ENCODE measurements at places on chromosomes 4 and X. TPM values are rescaled to one million over a fixed set of nuclear protein-coding genes. Genes with fewer than 3 reads are reported as not detected.
A peak's percentile ranks its signal among the peaks of the same experiment; 100 is the strongest.

Gene SLC38A5
- 14.8 TPM for total RNA-seq

Gene EDNRA
- total RNA-seq, result not detected

Gene TMSB15A
- not detected for total RNA-seq

Gene GLRA2
- total RNA-seq, result not detected

Gene CDKL2
- 0.27 TPM for total RNA-seq

Gene PDE6B
- total RNA-seq, result 15.1 TPM

Gene AMBN
- total RNA-seq, result not detected

Gene NALF2
- total RNA-seq, result not detected

Gene DRP2
- 0.10 TPM for total RNA-seq

DNA sequence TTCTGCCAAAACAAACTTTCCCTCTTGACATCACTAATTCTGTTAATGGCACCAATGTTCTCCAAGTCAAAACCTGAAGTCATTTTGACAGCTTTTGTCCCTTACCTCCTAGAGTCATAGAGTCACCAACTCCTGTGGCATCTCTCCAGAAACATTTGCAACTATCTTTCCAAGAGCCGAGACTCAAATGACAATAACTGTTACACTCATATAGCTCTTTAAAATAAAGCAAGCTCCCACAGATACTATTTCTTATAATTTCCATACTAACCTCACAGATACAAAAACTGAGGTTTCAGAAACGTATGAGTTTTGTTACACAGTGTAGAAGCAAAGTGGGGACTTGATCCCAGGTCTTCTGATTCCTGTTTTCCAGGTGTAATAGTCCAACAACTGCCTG lies 18.3 kb downstream of the GPRIN3 start:
- peaks cover 17% of the 10 kb centered on the region for H3K4me1 ChIP-seq
- H3K4me3 ChIP-seq, result no peak overlapping the region
- H3K27ac ChIP-seq, result no peak overlapping the region
- H3K27me3 ChIP-seq, result no peaks in the 10 kb centered on the region

DNA sequence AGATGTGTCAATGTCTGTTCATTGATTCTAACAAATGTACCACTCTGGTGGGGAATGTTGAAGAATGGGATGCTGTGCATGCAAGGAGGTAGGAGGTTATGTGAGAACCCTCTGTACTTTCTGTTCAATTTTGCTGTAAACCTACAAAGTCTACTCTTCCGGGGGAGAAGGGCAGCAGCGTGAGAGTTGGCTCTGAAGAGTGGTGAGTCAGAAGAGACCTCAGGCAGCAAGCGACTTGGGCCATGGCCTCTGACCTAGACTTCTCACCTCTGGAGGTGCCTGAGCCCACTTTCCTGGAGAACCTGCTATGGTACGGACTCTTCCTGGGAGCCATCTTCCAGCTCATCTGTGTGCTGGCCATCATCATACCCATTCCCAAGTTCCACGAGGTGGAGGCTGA lies 26.7 kb downstream of the MANBA start:
- no peaks in the 10 kb centered on the region for H3K27me3 ChIP-seq
- no peak overlapping the region for H3K4me3 ChIP-seq
- H3K4me1 ChIP-seq, result peaks cover 10% of the 10 kb centered on the region
- DNase-seq, result no peak
- H3K36me3 ChIP-seq, result peaks cover 2% of the 10 kb centered on the region

DNA sequence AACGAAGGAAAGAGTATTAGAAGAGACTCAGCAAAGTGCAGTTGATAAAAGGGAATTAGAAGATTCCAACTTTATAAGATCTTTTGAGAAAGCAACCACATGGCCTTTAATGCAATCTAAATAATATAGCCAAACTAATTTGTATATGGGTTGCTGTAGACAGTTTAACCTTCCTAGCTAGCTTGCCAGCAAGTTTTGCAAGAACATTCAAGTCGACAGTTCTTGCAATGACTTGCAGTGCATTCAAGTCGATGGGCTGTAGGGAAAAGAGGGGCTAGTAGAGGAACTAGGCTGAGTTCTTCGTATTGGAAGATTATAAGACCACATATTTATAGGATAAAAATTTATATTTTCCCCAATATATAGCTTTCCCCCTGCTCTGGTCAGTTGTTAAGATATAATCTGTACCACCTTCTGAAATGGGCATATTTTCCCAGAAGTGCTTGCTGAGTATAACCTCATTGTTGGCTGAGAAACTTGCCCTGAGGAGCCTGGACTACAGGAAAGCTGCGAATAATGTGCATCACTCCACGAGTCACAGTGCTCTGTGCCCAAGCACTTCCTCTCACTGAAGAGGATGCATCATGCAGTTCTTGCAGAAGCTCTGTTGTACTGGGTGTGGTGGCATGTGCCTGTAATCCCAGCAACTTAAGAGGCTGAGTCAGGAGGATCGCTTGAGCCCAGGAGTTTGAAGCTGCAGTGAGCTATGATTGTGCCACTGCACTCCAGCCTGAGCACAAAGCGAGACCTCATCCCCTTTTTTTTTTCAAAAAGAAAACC lies 56.7 kb downstream of the DOCK11 start:
- H3K27ac ChIP-seq, result no peak overlapping the region
- H3K27me3 ChIP-seq, result no peaks in the 10 kb centered on the region
- peaks cover 52% of the 10 kb centered on the region for H3K36me3 ChIP-seq
- H3K4me3 ChIP-seq, result no peak overlapping the region
- H3K4me1 ChIP-seq, result no peaks in the 10 kb centered on the region

GRCh38 chr4:55033296-55033695 lies 92.1 kb downstream of the KDR start:
- DNase-seq, result no peak
- H3K4me3 ChIP-seq, result no peak overlapping the region
- H3K27me3 ChIP-seq, result no peaks in the 10 kb centered on the region

- DNase-seq, result no peak
- H3K4me1 ChIP-seq, result peaks cover 4% of the 10 kb centered on the region
- no peak overlapping the region for H3K4me3 ChIP-seq
- H3K27me3 ChIP-seq, result no peaks in the 10 kb centered on the region
- no peaks in the 10 kb centered on the region for H3K36me3 ChIP-seq
These were observed 13.3 kb upstream of the HMGB2 start for GRCh38 chr4:173347467-173347866.

- H3K27me3 ChIP-seq, result no peaks in the 10 kb centered on the region
- H3K4me3 ChIP-seq, result no peak overlapping the region
- H3K4me1 ChIP-seq, result no peaks in the 10 kb centered on the region
- H3K36me3 ChIP-seq, result peaks cover 8% of the 10 kb centered on the region
- H3K27ac ChIP-seq, result no peak overlapping the region
These were observed 82.3 kb downstream of the NEK1 start for GRCh38 chr4:169530048-169530447.

DNA sequence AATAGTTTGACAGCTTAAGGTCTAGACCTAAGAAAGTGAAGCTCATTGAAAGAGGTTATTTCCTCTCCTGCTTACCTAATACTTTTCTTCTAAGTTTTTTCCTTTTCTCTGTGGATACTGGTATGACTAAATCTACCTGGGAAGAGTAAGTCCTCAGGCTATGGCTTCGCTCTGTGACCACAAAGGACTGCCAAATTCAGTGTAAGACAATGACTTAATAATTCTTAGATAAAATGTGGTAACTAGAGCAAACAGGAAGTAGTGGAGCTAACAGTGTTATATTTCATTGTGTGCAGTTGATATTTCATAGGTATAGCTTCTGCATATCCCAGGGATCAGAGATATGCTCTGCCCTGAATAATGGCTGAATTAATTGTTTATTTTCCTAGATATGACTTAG lies 418.9 kb downstream of the CCSER1 start:
- no peak for DNase-seq
- no peaks in the 10 kb centered on the region for H3K27me3 ChIP-seq
- H3K36me3 ChIP-seq, result no peaks in the 10 kb centered on the region
- H3K4me3 ChIP-seq, result no peak overlapping the region
- H3K27ac ChIP-seq, result no peak overlapping the region

GRCh38 chr4:41379230-41379629 lies 122.5 kb downstream of the UCHL1 start:
- H3K27me3 ChIP-seq, result no peaks in the 10 kb centered on the region
- no peak for DNase-seq
- no peaks in the 10 kb centered on the region for H3K4me1 ChIP-seq
- no peak overlapping the region for H3K4me3 ChIP-seq

DNA sequence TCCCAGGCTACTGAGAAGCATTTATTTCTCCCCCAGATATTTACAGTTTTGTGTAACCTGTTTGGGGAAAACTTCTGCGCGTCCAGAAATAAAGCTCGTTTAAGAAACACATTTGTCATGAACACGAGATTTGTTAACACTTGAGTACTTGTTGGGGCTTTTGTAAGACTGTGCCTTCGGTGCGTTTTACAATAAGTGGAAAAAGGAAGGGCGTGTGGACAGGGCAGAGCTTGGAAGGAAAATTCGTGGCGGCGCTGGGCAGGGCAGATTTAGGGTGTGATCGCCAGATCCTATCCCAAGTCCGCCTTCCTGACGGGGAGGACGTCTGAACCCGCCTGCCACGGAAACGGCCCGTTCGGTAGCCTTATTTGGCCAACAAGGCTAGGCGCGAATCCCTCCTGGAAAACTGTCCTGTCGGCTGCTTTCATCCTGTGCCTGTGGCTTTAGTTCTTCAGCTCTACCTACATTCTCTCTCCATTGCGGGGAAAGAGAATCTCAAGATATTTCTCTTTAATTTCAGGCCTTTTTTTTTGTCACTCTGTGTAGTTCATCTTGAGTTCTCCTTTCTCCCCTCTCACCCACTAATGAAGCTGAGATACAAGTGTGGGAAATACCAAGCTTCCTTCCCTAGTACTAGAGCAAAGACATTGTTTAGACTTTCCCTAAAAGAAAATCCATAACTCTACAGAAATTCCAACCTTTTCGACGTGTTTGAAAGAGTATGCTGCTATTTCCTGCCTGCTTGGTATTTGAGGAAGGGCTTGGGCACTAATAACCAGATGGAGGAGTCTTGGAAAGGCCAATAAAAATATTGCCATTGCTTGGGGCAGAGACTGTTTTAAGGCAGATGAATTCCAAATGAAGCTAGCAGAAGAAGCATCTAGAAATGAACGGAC lies 982 bp downstream of the PDLIM5 start:
- H3K4me1 ChIP-seq, result peaks cover 19% of the 10 kb centered on the region
- no peak for DNase-seq
- H3K36me3 ChIP-seq, result no peaks in the 10 kb centered on the region
- H3K27ac ChIP-seq, result peak overlapping the region; percentile 86

DNA sequence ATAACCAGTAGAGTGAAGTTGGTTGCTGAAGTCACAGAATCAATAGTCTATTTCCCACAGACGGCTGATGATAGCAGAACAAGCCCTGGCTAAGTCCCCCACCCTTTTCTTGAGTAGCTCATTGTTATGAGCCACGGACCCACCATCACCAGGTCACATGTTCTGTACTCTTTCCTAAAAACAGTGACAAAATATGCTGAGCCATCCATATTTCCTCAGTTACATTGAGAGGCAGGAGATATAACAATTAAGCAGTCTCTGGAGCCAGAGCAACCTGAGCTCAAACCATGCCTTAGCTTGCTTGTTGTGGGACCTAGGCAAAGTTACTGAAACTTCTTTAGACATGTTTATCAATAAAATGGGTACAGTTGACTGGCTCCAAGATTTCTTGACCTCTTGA lies 2.9 kb upstream of the CSTF2 start:
- peaks cover 5% of the 10 kb centered on the region for H3K27me3 ChIP-seq
- peaks cover 8% of the 10 kb centered on the region for H3K4me1 ChIP-seq
- H3K27ac ChIP-seq, result no peak overlapping the region

GRCh38 chr4:24411299-24411698 lies 173.1 kb downstream of the DHX15 start:
- H3K4me1 ChIP-seq, result no peaks in the 10 kb centered on the region
- no peak overlapping the region for H3K27ac ChIP-seq
- H3K4me3 ChIP-seq, result no peak overlapping the region
- H3K36me3 ChIP-seq, result no peaks in the 10 kb centered on the region

DNA sequence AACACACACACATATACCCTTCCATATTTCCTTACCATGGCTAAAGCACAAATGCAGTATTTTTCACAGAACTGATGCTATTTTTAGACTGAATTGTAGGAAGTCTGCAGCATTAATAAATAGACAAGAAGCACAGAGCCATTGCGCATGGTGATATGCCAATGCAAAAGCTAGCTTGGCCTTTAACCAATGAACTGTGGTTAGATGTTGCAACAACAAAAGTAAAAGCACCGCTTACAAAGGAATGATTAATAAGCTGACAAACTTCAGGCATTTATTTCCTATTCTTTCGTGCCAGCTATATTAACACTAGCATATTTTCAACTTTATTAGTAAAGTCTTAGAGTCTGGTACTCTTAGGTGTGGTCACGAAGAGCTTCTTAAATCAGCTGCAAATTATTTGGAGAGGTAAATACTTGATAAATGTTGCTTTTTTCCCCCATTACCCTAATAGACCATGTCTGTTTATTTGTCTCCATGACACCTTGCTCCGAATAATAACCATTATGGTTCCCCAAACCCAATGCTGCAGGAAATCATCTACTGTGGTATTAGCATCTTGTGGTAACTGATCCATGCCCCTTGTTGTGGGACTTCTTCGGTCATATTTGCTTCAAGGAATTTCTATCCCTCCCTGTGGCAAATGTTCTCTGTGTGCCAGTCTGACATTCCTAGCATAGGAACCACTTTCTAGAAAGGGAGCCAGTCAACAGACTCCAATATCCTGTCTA lies 306.1 kb upstream of the TAPT1 start:
- no peak for DNase-seq
- no peaks in the 10 kb centered on the region for H3K27me3 ChIP-seq
- no peaks in the 10 kb centered on the region for H3K4me1 ChIP-seq
- H3K36me3 ChIP-seq, result no peaks in the 10 kb centered on the region
- no peak overlapping the region for H3K4me3 ChIP-seq

DNA sequence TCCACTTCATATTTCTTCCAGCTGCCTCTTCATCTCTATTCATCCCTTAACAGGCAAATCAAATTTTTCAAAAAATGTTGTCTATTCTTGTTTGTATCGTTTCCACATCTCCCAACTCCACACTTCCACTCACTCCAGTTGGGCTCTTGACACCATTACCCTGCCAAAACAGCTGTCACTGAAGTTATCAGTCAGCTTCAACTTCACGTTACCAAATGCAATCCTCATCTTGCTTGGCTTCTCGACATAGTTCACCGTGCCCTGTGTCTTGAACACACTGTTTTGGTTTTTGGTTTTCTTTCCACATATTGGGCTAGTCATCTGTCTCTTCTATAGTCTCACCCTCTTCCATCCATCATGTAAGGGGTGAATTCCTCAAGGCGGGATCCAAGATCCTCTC lies 65.2 kb downstream of the GALNT7 start:
- no peak for DNase-seq
- peaks cover 1% of the 10 kb centered on the region for H3K36me3 ChIP-seq
- H3K27ac ChIP-seq, result no peak overlapping the region
- no peak overlapping the region for H3K4me3 ChIP-seq

GRCh38 chr4:122917731-122918130 lies 4.7 kb downstream of the NUDT6 start:
- DNase-seq, result no peak
- H3K4me3 ChIP-seq, result no peak overlapping the region
- no peaks in the 10 kb centered on the region for H3K27me3 ChIP-seq
- peaks cover 2% of the 10 kb centered on the region for H3K4me1 ChIP-seq

DNA sequence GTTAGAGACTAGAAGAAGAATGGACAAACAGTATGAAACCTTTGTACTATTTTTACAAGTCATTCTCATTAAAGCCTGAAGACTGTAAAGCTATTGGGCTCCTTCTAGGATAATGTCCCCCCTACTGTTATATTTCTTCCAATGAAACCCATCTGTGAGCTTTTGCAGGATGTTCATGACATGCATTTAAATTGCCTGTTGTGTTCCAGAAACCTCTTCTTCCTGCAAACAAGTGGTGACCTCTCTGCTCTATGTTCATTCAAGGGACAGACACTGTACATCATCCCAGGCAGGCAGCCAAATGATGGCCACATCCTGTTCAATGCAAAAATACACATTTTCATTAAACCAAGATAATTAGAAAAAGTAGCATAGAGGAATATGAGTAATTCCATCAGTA lies 128.0 kb downstream of the C4orf33 start:
- no peaks in the 10 kb centered on the region for H3K27me3 ChIP-seq
- no peaks in the 10 kb centered on the region for H3K36me3 ChIP-seq
- DNase-seq, result no peak
- no peaks in the 10 kb centered on the region for H3K4me1 ChIP-seq
- H3K27ac ChIP-seq, result no peak overlapping the region
